Stimulated activated CD4-positive, alpha-beta T cell treated with anti-CD3 and anti-CD28 coated beads, Interleukin-15, amount 100 ng/mL, for 1 hour (primary cell): ENCODE measurements at places on chromosomes 3 and 15.

- DNase-seq = no peak
Observed at GRCh38 chr3:78506581-78507195, 1261.1 kb downstream of the ROBO1 start.

- no peak for DNase-seq
Observed at GRCh38 chr3:55501905-55502304, 14.8 kb upstream of the WNT5A start.

GRCh38 chr15:70375586-70375985 is 277.9 kb upstream of the TLE3 start:
- DNase-seq = no peak

DNA sequence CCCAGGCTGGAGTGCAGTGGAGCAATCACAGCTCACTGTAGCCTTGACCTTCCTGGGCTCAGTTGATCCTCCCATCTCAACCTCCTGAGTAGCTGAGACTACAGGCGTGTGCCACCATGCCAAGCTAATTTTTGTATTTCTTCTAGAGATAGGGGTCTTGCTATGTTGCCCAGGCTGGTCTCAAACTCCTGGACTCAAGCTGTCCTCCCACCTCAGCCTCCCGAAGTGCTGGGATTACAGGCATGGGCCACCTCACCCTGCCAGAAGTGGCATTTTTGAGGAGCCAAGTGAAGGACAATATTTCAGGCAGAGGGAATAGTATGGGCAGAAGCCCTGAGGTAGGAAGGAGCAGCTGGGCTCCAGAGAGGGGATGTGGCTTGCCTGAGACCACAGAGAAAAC is 4.7 kb downstream of the ANKDD1A start:
- DNase-seq = no peak

GRCh38 chr15:61474796-61475195 is 245.7 kb upstream of the RORA start:
- no peak for DNase-seq

- no peak for DNase-seq
Observed at GRCh38 chr3:100184948-100185570, 70.8 kb upstream of the FILIP1L start.

DNA sequence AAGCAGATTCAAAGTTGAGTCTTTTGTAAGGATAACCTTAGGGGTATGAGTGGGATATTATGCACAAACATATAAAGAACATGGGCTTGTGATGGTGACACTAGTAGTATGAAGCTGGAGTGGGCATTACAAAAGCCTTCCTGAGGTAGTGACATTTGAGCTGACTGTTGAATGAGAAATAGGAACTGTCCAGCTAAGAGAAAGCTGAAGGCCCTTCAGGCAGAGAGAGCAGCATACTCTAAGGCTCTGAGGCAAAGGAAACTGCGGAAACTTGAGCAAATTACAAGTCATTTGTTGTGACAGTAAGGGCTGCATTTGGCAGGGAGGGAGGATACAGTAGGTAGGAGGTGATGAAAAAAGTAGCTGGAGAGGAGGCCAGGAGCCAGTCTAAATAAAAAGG is 190.7 kb upstream of the CD96 start:
- no peak for DNase-seq

DNA sequence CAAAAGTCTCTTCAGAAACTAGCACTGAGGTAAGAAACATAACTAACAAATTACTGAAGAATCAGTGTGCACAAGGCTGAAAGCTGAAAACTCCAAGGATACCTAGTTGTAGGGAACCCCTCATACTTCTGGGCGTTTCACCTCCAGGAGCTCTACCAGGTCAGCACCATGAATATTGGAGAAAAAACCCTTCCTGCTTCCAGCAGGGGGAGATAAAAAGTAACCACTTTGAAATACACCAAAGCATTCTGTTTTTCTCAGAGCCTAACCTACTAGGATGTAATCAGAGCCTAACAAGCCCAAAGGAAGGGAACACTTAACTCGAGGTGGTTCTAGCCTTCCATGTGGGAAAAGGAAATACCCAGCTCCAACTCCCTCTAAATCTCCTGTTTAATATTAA is 175.8 kb upstream of the MME start:
- no peak for DNase-seq

- no peak for DNase-seq
Observed at GRCh38 chr3:127370906-127371305, 83.1 kb upstream of the PRR20G start.

DNA sequence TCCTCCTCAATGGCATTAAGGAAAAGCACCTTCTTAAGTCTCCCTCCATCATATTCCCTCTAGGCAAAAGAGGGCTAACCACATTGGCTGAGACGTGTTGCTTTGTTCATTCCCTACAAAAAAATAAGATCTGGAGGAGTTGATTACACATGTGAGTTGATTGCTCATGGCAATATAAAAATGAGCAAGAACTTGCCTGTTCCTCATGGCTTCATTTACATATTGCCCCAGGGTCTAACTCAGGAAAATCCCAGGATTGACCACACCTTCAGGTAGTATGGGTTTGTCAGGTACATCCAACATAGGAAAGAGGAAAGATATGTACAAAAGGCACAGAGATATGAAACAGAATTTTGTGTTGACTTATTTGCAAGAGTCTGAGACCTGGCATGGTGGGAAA is 35.5 kb downstream of the NFKBIZ start:
- DNase-seq = no peak

DNA sequence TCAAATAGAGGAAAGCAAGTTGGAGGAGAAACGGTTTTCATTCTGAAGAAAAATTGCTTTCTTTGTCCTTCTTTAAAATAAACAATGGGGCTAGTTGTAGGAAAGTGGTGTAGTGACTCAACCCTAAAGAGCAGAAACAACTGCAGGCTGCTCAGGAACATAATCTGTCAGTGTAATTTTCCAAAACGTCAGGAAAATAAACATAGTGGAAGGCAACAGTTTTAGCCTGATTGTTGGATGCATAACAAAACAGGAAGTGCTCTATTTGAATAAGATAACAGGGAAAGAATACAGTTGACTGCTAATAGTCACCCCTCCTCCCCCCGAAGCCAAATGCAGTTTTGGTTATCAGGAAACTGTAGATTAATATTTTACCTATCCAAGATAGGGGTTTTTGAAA is 167.6 kb downstream of the ECT2 start:
- DNase-seq = no peak

DNA sequence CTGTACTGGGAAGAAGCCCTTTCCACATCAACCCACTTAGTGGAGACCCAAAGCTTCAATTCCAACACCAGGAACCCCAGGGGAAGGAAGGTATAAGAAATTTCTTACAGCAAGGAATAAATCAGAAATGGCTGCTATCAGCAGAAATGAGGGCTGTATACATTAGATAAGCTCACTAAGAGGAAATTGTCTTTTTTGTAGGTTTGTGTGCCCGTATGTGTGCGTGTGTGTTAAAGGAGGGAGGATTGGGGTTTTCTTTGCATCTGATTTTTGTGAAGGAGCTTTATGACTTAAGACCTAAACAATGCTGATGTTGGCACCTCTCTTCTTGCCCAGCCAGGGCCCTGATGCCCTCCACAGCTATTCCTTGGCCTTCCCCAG is 18.6 kb downstream of the ARRDC4 start:
- no peak for DNase-seq

- DNase-seq = no peak
Observed at GRCh38 chr3:194584866-194585265, 48.4 kb downstream of the TMEM44 start.

DNA sequence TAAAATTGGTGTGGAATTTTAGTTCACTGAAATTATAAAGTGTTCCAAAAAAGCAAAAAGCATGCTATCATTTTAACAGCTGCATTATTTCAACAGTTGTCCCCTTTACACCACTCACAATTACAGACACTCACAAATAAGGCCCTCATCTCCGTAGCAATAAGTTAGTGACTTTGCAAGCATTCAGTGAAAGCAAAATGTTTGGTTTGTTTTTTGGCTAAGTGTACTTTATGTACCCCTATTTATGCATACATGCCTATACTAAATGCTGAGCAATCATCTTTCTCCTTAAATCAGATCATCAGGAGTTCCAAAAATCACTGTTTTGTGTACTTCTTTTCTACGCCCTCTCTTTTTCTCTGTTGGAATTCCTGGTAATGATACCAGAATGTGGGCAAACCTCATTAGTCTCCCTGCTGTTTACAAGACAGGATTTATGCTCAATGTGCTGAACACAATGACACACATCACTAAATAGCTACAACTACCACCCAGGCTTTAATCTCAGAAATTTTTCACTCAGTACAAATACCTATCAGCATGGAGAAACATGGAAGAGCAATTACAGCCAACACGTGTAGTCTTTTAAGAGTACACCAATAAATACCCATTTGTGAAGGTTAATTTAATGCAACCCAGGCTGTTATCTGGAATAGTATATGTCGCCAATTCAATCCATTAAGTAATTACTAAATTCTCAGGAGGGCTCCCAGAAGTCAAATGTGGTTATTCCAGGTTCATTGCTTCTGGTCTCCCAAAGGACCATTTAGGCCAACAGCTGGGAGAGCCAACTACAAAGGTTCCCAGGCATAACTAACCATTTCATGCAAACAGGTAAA is 12.0 kb downstream of the ALDH1A2 start:
- DNase-seq = no peak

GRCh38 chr3:10983219-10983916 is 9.2 kb upstream of the SLC6A1 start:
- no peak for DNase-seq

GRCh38 chr3:12885583-12885930 is 44.2 kb upstream of the RPL32 start:
- DNase-seq = no peak

GRCh38 chr3:195394700-195395099 is 48.1 kb downstream of the ACAP2 start:
- no peak for DNase-seq

GRCh38 chr15:36325206-36325605 is 254.2 kb upstream of the CDIN1 start:
- DNase-seq = no peak

DNA sequence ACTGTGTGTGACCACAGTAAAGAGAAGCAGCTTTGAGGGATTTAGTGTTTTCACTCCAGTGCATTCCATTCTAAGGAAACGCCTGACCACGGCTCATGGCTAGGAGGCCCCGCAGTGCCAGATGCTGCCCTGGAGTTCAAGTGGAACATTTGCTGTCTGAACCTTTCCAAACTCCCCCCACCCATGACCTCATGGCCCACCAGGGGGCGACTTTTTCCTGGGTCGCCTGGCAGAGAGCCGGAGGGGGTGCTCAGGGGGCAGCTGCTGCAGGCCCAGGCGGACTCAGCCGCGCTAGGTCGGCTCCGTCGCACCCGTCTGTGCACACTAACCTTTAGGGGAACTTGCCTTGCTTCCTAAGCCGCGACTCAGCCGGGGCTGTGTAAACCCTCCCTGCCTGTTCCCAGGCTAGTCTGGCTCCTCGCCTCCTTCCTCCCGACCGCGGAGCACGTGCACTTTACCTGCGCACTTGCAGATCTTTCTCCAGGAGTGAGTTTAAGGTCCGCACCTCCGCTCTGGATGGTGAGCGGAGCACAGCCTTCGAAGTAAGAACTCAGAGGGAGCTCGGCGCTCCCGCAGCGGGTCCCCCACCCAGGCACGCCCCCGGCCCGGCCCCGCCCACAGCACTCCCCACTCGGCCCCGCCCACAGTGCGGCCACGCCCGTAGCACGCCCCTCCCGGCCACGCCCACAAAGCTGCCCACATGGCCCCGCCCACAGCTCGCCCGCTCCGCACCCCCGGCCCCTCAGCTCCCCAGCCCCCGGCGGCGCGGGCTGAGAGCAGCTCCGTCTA is at the start of gene OCA2:
TSS of gene OCA2 (minus strand) at position 550 of the 789 bp plus-strand sequence. CDS start 17,441 bp downstream, outside the sequence.
- DNase-seq = no peak

DNA sequence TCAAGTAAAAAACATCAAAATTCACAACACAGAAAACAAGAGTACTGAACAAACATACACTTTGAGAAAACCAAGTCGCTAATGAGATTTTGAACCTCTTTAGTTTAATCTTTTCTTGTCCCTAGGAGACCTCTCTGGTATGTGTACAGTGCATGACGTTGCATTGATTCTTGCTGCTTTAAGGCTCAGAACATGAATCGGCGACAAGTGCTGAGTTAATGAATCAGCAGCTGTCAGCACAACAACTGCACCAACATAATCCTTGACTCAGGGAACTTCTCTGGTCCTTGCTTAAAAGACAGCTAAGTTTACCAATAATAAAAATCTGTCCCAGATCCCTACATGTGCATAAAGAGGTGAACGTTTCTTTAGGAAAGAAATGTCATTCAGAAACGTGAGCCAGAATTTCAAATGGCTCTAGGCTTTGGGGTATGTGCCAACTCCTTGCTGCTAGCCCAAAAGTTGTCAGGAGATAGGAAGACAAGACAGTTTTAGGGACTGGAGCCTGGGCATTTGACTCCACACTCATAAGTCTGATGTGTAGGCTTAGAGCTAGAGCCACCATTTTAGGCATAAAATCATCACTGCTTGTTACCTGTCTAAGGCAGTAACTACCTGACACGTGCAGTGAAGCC is 86.9 kb downstream of the IL5RA start:
- DNase-seq = no peak

DNA sequence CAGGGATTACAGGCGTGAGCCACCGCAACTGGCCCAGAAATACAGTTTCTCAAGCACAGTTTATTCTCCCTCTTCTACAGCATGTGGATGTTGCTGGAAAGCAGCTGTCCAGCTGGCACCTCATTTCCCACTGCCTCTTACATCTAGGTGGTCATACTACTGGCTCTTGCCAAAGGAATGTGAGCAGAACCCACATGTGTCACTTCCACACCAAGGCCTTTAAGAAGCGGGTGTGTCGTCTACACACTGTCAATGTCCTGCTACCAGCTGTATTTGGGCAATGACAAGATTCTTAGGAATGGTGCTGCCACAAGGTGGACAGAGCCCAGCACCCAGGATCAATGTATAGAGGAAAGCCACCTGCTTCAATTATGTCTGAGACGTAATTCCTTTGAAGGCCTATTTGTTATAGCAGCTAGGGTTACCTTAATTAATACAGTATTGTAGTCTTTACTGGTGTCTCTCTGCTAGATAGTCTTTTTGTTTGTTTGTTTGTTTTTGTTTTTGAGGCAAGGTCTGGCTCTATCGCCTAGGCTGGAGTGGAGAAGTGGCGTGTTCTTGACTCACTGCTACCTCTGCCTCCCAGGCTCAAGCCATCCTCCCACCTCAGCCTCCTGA is 15.1 kb upstream of the RAB7A start:
- no peak for DNase-seq

GRCh38 chr3:189689625-189690024 is 58.4 kb downstream of the TP63 start:
- DNase-seq = no peak

DNA sequence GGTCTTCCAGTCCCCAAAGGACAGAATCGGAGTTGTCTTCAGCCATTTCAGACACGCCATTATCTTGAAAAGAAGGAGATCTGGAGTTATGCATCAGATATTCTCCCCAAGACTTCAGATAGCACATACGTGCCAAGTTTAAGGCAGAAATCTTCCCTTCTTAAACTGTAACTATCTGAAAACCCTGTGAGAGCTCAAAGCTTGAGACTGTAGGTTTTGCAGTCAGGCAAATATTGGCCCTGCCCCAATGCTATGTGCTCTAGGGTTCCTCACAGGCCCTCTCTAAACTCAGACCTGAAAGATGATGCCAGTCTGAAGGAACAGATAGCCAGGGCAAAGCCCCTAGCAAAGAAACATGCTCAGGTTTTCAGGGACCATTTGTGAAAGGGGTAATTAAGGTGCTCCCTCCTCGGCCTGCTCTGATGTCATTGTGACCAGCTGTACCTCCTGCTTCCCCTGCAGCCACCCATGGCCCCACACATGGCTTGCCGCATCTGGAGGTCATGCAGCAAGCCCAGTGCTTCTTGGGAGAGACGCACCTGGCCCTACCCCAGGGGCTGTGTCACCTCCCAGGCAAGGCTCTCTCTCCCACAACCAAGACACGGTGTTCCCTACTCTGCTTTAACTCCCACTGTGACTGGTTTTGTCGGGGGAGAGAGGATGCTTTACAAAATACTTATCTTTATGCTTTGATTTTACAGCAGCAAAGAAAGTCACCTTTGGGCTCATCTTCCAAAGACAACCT is 53.4 kb upstream of the POMGNT2 start:
- DNase-seq = no peak

GRCh38 chr3:136979204-136979603 is 21.4 kb downstream of the IL20RB start:
- no peak for DNase-seq
